NCI-H460 (cell line): ENCODE measurements at places on chromosomes 11 and 22.

DNA sequence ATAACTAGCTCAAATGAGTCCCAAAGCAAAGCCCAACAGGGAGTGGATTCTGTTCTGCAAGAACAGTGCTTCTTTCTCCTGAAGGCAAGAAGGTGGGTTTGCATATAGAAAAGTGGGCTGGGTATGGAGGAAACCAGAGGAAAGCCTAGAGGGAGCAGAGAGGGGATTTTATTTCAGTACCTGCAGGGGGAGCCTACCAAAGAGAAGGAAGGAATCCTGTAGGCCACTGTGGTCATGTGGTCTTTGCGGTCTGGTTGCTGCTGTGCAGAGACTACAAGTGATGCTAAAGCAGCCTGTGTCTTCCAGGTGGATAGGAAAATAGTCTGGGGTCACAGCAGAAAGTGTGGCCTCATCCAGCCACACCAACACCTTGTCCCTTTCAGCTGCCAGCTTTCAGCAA lies 33.2 kb upstream of the ZBTB16 start:
- DNase-seq, result no peak

DNA sequence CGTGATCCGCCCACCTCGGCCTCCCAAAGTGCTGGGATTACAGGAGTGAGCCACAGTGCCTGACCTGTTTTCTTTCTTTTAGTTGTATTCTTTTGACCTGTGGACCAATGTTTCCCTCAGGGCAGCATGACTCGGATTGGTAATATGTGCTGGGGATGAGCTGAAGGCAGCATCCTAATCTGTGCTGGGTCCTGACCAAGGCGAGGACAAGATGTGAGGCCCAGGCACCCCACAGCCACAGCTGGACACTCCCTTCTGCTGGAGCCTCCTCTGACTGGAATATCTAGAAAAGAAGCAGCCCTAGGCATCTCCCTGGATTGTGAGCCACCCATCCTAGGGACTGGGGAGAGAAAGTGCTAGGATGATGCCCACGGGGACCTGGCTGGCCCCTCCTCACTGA lies 105.4 kb downstream of the PDE2A start:
- DNase-seq, result no peak

GRCh38 chr22:17955590-17956379 lies 68.6 kb downstream of the MICAL3 start:
- DNase-seq, result no peak

DNA sequence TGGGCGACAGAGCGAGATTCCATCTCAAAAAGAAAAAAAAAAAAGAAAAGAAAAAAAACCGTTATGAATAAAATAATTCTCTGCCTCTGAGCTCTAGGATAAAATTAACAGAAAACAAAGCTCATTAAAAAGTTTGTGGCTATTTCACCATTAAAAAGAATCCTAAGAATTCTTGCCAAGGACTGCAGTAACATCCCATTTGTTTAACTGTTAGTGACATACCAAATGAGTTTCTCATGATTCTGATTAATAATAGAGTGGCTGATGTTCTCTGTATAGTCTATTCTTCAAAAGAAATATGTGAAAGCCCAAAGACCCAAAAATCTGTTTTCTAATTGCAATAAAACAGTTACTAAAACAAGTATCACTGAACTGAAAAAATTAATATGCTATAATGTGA lies 19.7 kb downstream of the CLNS1A start:
- DNase-seq, result no peak
